SK-N-SH treated with all-trans-retinoic acid at 6 μM for 48 hours (cell line): ENCODE measurements at places on chromosomes 7 and 10.
A peak's percentile ranks its signal among the peaks of the same experiment; 100 is the strongest.

DNA sequence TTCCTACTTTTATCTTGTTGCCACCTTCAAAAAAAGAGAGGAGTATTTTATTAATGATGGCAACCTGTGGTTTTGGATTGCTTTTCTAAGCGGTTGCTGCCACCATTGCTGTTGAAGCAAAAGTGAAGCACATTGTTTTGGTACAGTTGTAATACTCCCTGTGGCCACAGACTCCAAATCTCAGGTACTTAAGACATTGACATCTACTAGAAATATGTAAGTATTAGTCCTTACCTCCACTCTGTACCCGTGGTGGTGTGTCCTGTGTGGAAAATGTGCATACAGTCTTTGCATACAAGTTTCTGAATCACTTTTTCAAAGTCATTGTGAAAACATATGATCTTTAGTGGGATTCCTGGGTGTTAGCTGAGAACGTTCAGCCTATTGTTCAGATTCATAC is 85.7 kb downstream of the ANLN start:
- no peak for ATAC-seq

DNA sequence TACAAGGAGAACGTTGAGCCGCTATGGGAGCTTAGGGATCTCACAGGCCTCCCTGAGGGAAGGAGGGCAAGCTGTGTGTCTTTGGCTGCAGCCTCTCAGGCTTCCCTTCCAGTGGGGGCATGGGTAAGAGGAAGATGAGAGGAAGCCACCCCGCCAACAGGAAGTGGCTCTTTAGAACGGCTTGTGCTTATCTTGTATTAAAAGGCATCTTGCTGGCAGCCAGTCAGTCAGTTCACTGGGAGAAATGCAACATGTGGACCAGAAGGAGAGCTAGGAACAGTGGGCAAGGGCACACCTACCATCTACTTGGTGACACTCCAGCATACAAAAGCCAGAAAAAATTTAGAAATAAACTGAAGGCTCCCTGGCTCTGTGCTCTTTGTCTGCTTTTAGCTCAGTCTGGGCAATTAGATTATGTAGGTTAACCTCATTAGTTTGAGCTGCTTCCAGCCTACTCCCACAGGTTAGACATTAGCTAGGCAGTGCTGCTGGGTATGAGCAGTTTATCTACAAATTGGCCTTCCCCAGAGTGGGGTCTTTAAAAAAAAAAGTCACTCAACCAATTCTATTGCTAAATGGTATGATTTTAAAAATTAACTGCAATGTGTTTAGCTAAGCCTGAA is 595.9 kb downstream of the KCNMA1 start:
- ATAC-seq: peak; percentile 70

DNA sequence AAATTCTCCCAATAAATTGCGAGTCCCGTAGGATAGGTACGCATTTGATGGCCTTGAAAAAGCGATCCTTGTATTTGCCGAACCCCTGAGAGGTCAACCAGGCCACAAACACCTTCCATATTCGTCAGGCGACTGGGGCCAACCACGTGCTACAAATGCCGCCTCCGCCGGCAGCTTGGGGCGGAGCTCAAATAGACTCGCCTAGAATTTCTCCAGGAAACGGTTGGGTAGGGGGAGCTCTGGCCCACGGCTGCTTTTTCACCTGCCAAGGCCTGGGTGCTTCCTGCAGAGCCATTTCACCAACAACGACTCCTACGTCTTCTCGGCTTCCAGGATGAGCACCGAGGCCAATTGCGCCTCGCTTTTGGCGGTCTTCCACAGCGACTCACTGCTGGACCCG is 53.4 kb upstream of the KIF5B start:
- ATAC-seq: no peak

- peak; percentile 15; the same call in 2 of the 3 replicates for ATAC-seq
These were observed 547.9 kb downstream of the SUGCT start for GRCh38 chr7:40682696-40683095.

GRCh38 chr7:139852482-139852845 is 23.4 kb downstream of the TBXAS1 start:
- no peak for ATAC-seq

GRCh38 chr10:110566472-110567200 is 859 bp upstream of the SMC3 start:
- peak; percentile 8 for ATAC-seq

DNA sequence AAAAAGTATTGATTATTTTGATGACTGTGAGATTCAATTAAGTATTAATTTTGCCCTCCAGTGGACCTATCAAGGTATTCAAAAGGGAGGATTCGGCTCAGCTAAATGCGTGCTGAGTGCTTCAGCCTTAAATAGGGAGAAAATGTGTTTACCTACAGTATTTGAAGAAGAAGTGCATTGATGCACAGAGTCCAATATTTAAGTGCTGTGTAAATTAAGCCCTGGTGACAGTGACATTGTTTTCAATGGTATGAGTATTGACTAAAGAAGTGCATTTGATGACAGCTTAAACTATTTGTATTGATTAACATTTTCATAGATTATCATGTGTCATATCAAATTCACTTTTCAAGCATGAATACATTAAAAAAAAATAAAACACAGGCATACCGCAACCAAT is 106.6 kb downstream of the POU6F2 start:
- ATAC-seq: no peak

GRCh38 chr10:52769966-52770365 is 2.6 kb downstream of the MBL2 start:
- no peak for ATAC-seq

DNA sequence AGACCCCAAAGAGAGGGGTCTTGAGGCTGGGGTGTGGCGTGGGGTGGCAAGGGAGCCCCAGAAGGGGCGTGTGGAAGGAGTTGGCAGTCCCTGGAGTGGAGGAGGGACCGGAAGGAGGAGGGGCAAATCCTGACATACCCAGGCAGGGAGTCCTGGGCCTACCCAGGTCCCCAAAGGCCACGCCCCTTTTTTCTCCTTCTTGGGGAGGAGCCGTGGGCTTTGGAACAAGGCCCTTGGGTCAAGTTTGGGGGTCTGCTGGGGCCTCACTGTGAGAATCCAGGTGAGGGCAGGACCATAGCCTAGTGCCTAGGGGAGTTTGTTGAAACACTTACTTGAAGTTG is 1.2 kb upstream of the SMARCD3 start:
- no peak for ATAC-seq

DNA sequence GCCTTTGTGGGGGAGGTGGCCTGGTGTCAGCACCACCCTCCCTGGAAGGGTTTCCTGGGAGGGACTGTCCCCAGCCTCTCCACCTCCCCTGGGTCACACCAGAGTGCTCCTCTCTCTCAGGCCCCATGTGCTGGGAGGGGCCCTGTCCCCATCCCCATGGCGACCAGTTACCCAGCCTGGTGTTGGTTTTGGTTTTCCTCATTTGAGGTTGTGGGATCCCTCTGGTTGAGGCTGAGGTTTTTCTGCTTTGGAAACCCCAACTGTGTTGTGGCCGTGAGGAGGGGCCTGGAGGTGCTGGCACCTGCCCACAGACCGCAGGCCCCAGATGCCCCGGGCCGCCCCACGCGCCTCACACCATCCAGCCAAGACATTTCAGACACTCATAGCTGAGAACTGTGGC is 106.3 kb downstream of the GRK5 start:
- ATAC-seq: no peak

GRCh38 chr7:7176406-7177043 is 5.8 kb upstream of the C1GALT1 start:
- ATAC-seq: peak; percentile 96

DNA sequence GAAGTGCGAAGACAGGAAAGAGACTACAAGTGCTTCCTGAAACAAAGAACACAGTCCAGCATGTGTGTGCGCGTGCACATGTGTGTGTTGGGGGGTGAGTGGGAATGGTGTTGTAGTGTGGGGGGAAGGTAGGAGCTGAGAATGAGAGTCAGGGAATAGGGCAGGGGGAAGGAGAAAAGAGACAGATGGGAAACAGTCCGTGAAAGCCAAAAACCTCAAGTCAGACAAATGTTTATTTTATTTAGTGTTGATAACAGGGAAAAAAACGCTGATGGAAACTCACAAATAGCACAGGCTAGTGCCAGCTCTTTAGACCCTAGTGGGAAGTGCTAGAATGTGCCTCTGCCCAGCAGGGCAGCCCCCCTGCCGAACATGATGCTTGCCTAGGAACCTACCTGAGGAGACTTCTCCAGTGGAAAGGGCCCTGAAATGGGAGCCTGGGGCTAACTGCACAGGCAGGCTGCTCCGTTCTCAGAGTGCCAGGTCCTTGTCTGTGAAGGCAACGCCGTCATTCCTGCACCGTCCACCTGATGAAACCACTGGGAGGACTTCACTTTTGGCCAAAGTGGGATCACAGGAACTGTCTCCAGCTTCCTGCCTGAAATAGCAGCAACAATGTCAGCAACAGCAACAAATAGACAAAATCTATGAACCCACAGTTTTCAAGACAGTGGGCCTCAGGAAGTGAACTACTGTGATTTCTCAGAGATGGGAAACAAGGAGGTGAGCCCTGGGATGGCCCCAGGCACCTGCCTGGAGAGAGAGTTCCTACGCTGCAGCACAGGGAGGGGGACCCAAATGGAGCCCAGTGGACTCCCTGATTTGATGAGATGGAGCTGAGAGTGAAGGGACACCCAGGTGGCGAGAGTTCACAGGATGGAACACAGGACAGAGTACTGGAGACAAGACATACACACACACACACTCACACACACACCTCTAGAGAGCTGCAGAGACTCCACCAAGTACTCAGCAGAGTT is 379.7 kb downstream of the RPS24 start:
- no peak for ATAC-seq

DNA sequence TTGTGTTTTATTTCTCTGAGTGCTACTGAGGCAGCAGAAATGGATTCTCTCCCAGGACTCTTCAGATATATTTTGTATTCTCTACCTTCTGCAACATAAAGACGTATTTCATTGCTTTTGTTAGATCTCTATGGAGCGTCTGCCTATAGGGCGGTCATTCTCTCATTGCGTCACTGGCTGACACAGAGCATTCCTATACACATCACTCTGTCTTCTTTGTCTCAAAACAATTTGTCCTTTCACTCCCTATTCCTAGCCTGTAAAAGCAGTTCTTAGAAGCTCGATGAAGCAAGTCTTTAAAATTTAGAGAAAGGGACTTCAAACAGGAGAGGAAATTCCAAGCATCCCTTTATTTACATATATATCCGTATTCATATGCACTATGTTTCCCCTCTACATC is 120.6 kb downstream of the CPED1 start:
- no peak for ATAC-seq

- ATAC-seq: no peak
These were observed 5.3 kb upstream of the EBF3 start for GRCh38 chr10:129969184-129969910.

- ATAC-seq: no peak
These were observed 31.7 kb downstream of the ASB4 start for GRCh38 chr7:95517458-95517857.

DNA sequence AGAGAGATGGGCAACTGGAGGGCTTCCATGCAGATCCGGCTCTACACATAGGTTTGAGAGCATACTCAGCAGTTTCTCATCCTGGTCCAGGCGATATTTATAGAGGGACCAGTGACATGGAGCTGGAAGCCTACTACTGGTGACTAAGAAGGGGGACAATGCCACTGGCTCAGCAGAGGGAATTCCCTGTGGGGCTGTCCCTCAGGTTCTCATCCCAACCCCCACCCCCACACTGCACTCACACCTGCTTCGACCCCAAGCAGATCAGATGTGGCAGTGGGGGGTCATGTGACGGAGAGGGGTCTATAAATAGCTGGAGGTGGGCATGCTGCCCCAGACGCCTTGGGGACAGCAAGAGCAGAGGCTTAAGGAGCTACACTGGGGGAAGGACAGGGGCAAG is at the start of gene CLCN1:
Gene CLCN1 (plus strand): TSS at position 336 of the 400 bp plus-strand sequence. CDS start 102 bp downstream, outside the sequence.
- no peak for ATAC-seq

GRCh38 chr7:100198266-100198665 is 20.5 kb downstream of the STAG3 start:
- no peak for ATAC-seq

GRCh38 chr7:48847917-48848316 is 76.4 kb upstream of the CDC14C start:
- peak; percentile 40; the same call in 2 of the 3 replicates for ATAC-seq

DNA sequence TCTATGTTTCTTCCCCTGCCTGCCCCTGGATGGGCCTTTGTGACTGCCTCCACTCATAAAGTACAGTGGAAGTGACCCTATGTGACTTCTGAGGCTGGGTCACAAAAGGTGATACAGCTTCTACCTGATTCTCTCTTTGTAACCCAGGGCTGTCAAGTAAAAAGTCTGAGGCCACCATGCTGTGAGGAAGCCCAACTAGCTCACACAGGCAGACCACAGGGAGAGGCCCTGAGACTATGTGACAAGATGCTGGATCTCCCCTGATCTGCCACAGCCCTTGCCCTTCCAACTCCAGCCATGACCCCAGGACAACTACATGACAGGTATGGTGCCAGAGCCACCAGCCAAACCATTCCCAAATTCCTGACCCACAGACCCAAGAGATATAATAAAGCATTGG is 45.8 kb downstream of the DRGX start:
- ATAC-seq: no peak

- ATAC-seq: no peak
These were observed 261.8 kb upstream of the RNF32 start for GRCh38 chr7:156378806-156379205.

GRCh38 chr10:71973777-71974488 is 9.7 kb downstream of the CHST3 start:
- no peak for ATAC-seq

DNA sequence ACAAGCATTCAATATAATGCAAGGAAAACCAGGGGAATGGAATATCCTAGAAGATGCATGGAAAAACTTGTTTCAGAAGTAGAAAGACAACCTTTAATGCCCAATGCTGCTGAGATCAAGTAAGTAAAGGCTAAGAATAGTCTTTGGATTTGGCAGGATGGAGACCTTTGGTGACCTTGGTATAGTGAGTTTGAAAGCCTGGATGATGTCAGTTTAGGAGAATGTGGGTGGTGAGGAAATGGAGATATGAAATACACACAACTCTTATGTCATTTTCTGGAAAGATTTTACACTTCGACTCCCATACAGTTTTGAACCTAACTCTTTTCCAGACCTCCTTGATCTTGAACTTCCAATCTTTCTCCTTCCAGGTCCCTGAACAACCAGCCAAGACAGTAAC is 185.7 kb downstream of the TFEC start:
- ATAC-seq: no peak

DNA sequence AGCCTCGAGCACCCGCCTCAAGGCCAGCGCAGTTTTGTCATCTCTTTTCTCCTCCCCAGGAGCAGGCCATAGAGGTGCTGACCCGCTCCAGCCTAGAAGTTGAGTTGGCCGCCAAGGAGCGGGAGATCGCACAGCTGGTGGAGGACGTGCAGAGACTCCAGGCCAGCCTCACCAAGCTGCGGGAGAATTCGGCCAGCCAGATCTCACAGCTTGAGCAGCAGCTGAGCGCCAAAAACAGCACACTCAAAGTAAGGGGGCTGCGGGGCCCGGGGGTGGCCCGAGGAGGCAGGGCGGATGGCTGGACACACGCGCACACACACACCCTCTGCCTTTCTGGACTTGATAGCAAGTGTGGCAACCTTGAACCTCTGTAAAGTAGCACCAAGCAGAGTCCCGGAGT is 108.3 kb upstream of the SH2B2 start:
- ATAC-seq: no peak

GRCh38 chr10:68239596-68240150 is 7.8 kb upstream of the ATOH7 start:
- no peak for ATAC-seq
